ENCODE measurements at places on chromosomes 1 and 21.

DNA sequence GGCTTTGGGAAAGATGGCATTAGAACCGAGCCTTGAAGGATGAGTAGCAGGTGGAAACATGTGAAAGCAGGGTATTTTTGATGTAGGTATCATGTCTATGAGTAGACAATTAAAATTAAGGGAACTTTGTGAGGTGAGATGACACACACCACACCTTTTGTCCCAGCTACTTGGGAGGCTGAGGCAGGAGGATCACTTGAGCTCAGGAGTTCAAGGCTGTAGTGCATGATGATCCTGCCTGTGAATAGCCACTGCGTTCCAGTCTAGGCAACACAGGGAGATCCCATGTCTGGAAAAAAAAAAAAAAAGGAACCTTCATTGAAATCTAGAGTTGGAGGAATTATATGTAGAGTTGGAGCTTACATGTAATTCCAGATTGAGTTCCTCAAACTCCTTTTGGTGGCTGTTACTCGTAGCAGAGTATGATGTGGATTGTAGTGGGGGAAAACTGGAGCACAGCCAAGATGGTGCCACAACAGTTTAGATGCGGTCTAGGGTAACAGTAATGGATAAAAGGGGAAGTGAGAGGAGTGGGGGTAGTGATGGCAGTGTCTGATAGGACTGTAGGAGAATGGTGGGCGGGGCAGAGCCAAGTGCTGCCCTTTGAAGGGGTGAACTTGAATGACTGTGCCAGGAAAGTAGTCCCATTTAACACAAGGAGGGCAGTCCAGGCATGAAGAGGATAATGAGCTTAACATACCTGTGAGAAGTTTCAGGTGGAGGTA is 17.4 kb downstream of the AK4 start:
- no peak for DNase-seq

DNA sequence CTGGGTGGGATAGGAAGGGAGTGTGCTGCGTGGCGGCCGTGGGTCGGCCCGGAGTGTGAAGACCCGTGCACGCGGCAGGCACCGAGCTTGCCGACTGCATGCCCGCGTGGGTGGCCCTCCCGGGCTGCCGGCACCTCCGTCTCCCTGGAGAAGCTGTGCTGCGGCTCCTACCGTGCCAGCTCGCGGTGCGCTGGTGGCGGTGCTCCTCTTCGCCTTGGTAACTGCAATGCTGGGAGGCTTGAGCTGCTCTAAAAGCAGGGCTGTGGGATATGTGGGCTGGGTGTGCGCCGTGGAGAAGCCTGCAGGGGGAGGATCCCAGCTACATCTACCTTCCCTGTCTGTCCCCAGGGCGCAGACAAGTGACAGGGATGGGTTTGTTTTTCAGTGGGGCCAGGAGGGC is 2.4 kb downstream of the GABRD start:
- no peak for DNase-seq

GRCh38 chr1:186745531-186746146 is 65.4 kb upstream of the PTGS2 start:
- DNase-seq: no peak

DNA sequence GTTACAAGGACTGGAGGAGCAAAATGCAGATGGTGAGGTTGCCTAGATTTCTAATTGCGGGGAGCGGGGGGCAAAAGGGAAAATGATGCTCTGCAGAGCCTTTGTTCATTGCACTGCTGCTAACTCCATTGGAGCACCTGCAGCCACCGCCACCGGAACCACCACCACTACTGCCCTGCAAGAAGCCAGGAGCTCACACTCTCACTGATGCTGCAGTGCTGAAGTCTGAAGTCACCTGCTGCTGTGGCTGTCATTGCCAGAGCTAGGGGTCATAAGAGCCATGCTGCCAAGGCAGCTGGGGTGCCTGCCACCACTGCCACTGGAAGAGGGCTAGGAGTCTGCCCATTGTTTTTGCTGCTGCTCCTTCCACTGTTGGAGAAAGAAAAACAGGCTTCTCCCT is 7.3 kb upstream of the HPCAL4 start:
- DNase-seq: no peak

- DNase-seq: no peak
Observed at GRCh38 chr21:38234395-38235142, 22.2 kb upstream of the KCNJ15 start.

- no peak for DNase-seq
Observed at GRCh38 chr21:35995522-35996088, 64.7 kb downstream of the SETD4 start.

DNA sequence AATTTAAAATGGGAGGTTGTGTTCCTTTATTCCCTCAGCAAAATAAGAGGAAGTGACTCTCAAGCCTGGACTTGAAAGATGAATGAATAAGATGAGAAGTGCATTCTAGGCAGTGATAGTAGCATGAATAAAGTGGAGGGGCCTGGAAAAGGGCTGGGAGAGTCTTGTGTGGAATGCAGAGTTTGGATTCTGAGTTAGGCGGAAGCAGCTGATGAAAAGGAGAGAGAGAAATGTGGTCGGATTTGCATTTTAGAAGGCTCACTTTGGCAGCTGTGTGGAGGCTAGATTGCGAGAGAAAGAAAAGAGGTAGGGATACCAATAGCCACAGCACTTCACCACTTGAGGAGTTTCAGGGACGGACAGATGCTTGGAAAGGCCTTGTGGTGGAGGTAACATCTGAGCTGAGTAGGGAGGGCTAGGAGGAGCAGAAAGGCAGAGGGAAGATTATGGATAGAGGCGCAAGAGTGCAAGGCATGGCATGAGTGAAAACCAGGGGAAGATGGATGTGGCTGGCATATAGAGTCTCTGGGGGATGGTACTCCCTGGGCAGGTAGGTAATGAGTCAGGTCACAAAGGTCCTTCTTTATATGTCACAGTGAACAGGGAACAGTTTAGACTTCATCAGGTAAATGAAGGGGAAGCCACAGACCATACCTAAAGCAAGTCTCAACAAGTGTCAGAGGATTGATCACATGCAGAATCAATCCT is 59.6 kb downstream of the ST3GAL3 start:
- DNase-seq: no peak

DNA sequence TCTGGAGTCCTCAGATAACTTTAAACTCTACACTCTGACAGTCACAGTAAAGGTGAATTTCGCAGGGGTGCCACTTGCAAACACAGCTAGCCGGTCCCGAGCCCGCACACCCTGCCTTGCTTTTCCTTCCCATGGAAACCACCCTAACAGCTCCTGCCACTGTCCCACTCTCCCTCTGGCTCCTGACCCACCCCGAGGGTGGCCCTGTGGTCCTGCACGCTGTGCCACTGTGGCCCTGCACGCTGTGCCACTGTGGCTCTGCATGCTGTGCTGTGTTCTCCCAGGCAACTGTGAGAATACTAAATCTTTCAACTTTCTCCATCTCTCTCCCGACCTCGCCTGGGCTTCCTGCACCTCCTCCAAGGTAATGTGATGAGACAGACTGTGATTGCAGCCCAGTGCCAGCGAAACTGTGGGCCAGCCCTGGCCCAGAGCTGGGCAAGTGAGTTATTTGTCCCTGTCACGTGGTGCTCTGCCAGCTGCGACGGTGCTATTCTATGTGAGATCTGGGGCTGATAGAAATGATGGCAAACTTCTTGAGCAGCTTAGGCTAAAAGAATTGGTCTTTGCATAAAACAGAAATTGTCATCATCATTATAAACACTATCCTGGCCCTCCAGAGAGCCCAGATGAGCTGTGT is 63.4 kb upstream of the TARBP1 start:
- DNase-seq: no peak

DNA sequence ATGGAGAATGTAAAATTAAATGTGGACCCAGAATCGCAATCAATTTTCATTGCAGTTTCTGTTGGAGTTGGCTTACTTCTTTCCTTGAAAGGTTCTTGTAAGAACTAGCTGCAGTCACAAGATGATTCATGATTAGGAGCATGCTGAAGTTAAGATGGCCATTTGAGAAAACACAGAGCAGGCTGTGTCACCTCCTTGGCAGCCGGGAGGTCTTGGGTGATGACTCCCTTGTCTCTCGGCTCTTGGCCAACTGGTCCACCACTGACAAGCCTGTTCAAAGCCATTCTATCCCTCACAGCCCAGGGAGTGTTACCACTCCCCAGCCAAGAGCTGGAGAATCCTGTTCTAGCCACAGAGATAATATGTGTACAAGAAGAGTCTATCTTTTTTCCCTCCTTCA is 40.6 kb downstream of the OPTC start:
- peak; percentile 100 for DNase-seq

DNA sequence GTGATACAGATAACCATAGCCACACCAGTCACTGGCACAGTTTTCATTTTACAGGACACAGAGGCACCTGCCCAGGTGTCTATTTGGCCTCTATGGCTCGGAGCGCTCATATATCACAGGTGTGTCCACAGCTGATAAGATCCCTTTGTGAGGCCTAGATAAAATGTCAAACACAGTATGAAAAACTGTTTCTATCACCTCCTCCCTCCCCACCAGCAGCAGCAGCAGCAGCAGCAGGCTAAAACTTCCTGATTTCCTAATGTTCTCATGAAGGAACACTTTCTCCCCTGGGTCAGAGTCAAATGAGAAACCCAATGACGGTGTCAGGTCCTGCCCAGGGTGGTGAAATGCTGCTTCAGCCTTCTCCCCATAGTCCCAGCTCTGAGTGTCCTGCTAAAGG is 24.4 kb downstream of the ELAPOR1 start:
- DNase-seq: no peak

DNA sequence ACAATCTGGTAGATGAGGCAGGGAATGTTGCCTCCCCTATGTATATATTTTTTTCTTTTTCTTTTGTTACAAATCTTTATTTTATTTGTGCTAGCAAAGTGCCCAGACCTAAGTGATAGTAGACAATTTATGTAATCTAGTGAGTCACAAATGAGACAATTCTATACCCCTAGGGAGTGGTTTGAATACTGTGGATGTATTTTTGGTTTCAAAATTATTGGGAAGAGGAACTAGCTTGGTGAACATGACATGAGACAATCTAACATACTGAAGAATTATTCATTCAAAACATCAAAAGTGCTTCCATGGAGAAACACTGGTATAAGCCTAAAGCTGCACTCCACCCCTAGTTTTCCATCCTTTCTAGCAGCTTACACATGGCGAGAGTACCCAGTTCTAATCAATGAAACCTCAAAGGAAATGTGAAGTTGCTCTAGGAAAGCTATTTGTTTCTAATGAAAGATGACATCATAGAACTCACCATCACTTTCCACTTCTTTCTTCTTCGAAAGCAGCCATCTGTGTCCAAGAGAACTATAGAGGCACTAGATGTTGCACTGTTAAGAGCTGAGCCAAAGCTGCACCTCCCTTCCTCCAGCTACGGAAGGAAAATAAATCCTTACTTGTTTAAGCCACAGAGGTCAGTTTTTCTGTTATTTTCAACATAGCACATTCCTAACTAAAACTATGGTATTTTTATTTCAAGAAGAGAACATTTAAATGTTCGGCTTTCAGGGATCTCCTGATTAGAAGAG is 764.6 kb downstream of the LTN1 start:
- peak; percentile 41 for DNase-seq

Data from fibroblast of mammary gland (primary cell).